Activated CD8-positive, alpha-beta memory T cell treated with anti-CD3 and anti-CD28 coated beads for 24 hours (primary cell): ENCODE measurements at places on chromosomes 6 and 20.

DNA sequence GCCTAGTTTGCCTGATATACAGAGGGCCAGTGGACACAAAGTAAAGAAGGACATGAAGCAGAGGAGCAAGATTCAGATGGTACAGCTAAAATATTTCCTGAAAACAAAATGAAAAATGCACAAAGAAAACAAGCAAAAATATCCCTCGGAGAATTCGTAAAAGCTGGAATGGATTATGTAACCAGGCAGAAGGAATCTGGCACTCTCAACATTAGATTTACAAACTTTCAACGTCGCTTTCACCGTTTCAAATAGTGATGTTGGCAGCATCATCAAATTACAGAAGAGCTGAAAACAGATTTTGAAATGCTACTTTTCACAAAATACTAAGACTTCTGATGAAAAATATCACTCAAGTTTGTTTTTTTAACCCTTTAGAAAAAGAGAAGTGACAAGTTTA lies 11.7 kb downstream of the SMLR1 start:
- DNase-seq, result no peak

DNA sequence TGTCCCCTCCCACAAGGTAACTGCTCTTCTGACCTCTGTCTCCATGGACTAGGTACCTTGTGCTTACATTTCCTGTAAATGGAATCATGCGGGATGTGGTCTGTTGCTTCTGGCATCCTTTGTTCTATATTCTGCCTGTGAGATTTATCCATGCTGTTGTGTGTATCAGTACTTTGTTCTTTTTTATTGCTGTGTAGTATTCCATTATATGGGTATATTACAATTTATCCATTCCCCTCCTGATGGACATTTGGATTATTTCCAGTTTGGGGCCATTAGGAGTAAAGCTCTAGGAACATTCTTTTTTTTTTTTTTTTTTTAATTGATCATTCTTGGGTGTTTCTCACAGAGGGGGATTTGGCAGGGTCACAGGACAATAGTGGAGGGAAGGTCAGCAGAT lies 3.4 kb downstream of the C2 start:
- DNase-seq, result no peak

GRCh38 chr20:38271608-38272120 lies 11.1 kb upstream of the KIAA1755 start:
- no peak for DNase-seq

DNA sequence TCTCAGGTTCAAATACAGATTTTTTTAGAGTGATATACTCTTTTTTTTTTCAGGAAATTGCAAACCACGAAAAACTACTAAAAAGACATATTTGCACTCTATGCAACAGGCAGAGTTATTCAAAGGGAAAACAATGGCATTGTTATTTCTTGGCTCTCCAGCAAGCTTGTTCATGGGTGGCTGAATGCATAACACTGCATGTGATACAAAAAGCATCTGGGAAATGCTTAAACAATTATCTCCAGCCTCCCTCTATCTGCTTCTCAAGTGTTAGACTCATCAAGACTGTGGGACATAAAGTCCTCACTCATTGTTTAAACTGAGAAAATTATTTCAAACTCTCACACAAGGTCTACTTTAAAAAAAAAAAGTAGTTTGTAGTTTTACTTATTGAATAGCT lies 7.3 kb upstream of the COL12A1 start:
- DNase-seq, result no peak
